OCI-LY7 (cell line): ENCODE measurements at places on chromosomes 4 and X. TPM values are rescaled to one million over a fixed set of nuclear protein-coding genes. Genes with fewer than 3 reads are reported as not detected.

GRCh38 chr4:39621582-39621981 lies 17.1 kb downstream of the SMIM14 start:
- no peak for DNase-seq

DNA sequence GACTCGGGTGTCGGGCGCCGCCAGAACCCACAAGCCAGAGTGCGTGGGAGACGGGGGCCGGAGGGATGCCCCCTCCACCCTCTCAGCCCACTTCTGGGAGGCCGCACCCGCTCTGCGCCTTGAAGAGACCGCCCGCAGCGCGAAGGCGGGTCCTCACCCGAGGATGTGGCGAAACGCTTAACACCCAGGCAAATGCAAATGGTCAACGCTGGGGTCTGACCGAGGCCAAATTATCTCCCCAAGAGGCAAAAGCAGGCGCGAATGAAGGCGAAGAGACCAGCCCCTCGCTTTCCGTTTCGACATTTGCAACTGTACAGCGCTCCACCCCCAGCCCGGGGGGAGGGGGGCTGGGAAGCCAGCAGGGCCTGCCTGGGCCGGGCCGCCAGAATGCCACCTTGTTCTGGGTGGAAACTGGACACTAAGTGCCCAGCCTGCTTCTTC lies 137.7 kb upstream of the ZIC3 start:
- DNase-seq = no peak

- no peak for DNase-seq
These were observed 280.3 kb downstream of the SPRY1 start for GRCh38 chr4:123676890-123677229.

- DNase-seq = no peak
These were observed 447.9 kb upstream of the FAM241A start for GRCh38 chr4:111697176-111697942.

GRCh38 chr4:88793475-88793874 lies 95.8 kb upstream of the NAP1L5 start:
- DNase-seq = no peak

DNA sequence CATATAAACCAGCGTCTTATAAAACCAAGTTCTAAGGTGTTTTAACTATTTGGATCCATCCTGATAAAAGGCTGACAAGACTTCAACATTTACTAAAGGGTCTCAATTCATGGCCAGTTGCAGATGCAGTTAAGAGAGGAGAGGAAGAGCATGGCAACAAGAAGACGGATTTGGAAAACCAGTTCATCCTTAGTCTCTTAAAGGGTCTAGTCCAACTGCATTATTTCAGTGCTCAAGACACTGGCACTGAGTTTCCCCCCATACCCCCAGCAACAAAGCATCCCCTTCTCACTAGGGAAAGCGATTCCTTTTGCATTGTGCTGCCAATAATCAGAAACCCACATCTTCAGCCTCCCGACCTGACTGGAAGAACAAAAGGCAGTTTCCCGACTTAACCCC lies 90.3 kb upstream of the TFDP3 start:
- DNase-seq = no peak

DNA sequence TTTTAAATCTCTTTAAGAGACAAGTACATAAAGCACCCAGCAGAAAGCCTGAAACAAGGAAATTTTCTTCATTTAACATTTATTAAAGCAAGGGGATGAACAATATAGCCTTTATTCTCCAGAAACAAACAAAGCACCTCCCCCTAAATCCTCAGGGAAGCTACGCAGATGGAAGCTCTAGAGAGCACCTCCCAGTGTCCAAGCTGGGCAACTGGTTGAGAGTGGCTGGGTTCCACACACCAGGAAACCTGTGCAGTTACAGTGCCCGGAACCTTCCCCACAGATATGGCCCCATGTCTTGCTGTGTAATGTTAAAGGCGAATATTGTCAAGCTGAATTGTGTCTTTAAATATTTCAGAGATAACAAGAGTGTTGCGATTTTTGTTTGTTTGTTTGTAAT lies 8.9 kb upstream of the TRIML1 start:
- DNase-seq = no peak

DNA sequence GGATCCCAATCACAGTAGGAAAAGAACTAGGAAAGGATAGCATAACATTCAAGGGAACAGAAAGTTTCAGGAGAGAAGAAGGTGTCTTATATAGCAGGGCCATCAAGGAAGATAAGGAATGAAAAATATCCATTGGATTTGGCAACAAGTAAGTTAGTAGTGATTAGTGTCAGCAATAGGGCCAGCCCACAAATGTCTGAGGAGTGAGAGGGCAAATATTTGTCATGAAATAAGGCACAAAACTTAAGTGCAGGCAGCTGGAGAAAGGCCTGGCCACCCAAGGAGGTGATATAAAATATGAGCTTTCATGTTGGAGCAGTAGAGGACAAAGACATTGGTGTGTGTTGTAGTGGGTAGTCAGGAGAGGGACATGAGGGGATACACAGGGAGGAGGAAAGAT lies 132.1 kb downstream of the COL4A6 start:
- DNase-seq = no peak

GRCh38 chr4:118260309-118260708 lies 92.5 kb downstream of the PRSS12 start:
- no peak for DNase-seq

DNA sequence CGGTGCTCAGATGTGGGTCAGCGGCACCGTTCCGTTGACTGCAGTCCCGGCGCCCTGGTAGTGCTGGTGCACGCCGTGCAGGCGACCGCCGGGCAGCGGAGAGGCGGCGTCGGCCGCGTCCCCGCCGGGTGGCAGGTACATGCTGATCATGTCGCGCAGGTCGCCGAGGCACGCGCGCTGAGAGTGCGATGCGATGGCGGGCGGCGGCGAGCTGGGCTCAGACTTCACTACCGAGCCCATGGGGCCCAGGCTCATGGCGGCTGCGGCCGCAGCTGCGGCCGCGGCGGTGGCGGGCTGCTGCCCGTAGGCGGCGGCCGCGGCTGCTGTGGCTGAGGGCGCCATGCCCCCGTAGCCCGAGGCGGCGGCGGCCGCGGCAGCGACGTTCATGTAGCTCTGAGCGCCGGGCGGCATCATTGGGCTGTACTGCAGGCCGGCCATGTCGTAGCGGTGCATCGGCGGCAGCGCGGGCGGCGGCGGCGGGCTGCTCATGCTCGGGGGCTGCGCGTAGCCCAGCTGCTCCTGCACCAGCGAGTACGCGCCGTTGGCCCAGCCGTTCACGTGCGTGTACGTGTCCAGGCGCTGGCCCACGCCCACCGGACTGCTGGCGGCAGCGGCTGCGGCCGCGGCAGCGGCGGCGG lies 1.0 kb downstream of the SOX3 start:
- DNase-seq = no peak

DNA sequence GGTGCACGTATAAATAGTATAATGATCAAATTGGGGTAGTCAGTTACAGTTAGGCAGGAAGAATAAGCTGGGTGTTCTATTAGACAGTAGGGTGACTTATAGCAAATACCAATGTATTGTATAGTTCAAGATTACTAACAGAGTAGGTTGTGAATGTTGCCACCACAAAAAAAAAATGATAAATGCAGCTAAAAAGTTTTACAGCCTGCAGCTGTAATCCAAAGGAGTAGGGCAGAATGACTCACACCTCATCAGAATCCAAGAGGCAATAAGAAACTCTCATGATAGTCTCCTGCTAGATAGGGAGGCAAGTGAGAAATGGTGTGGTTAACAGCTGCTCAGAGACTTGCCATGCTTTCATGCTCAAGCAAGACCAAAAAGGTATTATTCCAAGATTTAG lies 19.6 kb upstream of the TCEAL4 start:
- no peak for DNase-seq

- DNase-seq = no peak
These were observed 43.9 kb downstream of the UGT2B10 start for GRCh38 chr4:68859655-68860054.

GRCh38 chrX:78595901-78596502 lies 63.1 kb downstream of the RTL3 start:
- DNase-seq = peak; percentile 13

- DNase-seq = no peak
These were observed 11.2 kb downstream of the MEPE start for GRCh38 chr4:87843936-87844335.

GRCh38 chrX:45781901-45782553 lies 581.4 kb upstream of the DIPK2B start:
- no peak for DNase-seq

DNA sequence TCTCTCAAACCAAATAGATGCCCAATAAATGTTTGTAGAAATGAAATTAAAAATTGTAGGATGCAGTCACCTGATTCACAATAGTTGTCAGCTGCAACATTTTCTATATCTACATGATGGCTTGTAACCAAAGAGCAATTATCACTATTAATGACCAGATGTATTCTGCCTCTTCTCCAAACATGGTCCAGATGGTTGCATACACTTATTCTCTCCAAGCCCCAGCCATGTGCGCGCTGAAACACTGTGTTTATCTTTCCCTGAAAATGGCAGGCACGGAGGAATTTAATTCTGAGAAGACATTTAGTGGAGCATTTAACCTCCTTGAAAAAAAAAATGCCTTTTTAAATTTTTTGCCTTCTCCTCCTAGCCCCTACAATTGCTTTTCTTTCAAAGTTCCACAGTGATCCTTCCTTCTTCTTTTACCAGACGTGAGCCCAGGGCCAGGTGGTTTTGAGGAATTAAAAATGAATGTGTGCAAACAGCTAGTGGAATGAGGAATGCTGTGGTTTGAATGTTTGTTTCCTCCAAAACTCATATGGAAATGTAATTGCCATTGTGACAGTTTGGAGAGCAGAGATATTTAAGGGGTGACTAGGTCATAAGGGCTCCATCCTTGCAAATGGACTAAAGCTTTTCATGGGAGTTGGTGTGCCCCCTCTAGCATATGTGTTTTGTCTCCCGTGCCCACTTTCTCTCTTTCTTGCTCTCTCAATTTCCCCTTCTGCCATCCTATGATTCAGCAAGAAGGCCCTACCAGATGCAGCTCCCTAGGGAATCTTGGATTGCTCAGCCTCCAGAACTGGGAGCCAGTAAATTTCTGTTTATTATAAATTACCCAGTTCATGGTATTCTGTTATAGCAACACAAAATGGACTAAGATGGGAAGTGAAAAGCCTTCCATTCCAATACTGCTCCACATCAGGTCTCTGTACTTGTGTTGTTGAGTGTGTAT lies 136.0 kb downstream of the GABRB1 start:
- DNase-seq = no peak

DNA sequence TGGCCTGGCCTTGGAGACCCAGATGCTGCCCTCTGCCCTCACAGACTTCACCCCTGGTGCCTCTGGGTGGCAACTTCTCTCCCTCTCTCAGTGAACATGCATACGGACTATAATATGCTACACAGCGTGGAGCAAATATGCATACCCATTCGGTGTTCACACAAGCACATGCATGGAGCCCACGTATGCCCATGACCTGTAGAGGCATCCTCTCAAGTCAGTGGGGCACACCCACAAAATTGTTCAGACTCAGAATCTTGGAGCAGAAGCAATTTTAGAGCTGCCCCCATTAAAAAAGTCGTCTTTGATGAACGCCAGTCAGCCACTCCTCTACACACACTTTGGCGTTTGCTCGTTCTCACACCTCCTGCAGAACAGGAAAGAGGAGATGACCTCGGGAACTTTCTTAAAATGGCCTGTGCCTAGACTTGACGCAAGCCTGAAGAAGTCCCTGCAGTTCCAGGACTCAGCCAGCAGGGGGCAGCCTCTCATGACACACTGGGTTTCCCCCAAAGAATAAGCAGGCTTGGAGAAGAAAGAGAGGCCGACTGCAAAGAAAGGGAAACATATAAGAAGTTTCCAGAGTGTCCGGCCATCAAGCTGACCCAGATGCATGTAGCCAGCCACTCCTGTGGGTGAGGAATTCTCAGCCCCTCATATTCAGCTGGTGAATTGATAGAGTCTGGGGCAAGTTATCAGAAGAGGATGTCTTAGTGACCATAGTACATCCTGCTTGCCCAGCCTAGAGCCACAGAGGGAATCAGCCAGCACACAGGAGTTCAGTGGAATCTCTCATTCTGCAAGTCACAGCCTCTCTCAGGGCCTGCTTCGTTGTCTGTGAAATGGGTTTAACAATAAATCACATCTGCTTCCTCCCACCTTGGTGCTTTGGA lies 17.3 kb downstream of the APLN start:
- peak; percentile 69 for DNase-seq

DNA sequence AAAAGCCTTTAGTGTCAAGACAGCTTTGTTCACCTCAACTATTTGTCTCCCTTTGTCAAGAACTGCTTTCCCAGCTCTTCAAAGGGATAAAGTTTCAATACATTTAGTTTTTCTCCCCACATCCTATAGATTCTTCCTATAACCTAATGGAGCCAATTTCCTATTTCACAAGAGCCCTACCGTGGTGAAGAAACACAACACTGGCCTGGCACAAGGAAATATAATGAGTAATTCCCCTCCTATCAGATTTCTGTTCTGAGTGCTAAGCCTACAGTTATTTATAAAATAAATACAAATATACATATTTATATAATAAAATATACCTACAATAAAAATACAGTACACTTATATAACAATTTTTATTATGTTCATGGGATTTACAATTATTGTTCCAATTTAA lies 89.9 kb downstream of the SHISA3 start:
- no peak for DNase-seq

DNA sequence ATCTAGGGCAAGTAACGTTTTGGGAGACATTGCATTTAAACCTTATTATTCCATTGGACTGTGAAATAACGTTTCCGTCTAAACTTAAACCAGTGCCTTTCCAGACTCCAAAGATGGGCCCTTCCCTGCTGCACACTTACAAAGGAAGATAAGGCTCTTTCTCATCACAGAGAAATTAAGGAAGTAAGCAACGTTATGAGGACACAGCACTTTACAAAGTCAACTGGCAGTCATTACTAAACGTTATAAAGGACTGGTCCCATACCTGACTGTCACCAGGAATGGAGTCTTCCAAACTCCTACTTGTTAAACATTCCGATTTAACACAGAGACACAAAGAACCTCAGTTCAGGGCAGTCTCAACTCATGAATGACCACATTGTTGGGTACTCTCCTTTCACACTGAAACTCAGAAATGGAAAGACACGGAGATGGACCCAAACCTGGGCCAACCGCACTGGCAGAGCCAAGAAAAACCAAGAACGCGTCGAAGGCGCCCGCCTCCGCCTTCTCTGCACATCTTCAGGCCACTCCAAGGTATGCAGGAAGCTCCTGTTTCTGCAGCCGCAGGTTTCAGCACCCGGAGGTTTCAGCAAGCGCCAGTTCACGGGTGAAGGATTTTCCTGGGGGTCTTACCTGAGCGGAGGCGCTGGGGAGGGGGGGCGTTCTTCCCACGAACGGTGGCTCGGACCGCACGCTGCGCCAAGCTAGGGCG lies 670 bp downstream of the PAPSS1 start:
- peak; percentile 55 for DNase-seq

GRCh38 chr4:98672583-98673287 lies 14.3 kb upstream of the TSPAN5 start:
- no peak for DNase-seq

HSFX3 gene
- not detected in 2 replicates for total RNA-seq

ARHGAP36 gene
- not detected in 2 replicates for total RNA-seq

DOK7 gene
- total RNA-seq = 1.3 and 1.5 TPM in 2 replicates

UGT2A1 gene
- total RNA-seq = not detected in 2 replicates

SLC49A3 gene
- not detected in 2 replicates for total RNA-seq

THAP9 gene
- total RNA-seq = 10.5 and 19.6 TPM in 2 replicates

PHKA1 gene
- total RNA-seq = not detected in 2 replicates

CEP135 gene
- total RNA-seq = 32.7 and 41.4 TPM in 2 replicates

CCDC160 gene
- not detected in 2 replicates for total RNA-seq

KDR gene
- not detected in 2 replicates for total RNA-seq
